ENCODE measurements at places on chromosomes 4 and X. TPM values are rescaled to one million over a fixed set of nuclear protein-coding genes. Genes with fewer than 3 reads are reported as not detected.

The NRK gene
- total RNA-seq = not detected

The F8A1 gene
- 0.89 TPM for total RNA-seq

The CT45A5 gene
- not detected for total RNA-seq

The CLTRN gene
- not detected for total RNA-seq

The TNMD gene
- total RNA-seq = not detected

The F11 gene
- not detected for total RNA-seq

GRCh38 chr4:150579551-150580234 is 2.3 kb upstream of the MAB21L2 start:
- no peak for DNase-seq

DNA sequence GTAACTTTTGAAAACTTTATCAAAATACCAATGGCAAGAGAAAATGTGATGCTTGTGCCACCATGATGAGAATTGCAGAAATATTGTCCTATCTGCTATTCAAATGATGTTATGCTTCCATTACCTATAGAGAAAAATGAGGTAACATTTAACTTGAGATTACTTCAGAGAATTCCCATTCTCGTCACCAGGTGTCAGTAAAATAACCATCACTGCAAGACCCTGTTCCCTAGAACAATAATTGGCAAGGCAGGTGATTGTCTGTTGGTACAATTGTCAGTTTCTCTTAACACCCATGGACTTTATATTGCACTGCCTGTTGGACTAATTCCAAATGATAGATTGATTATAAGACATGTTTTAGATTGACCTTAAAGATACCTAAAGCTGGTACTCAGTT is 179.9 kb downstream of the GABRG1 start:
- no peak for DNase-seq

GRCh38 chrX:103918050-103918449 is 44.4 kb upstream of the TMSB15B start:
- peak; percentile 53 for DNase-seq

DNA sequence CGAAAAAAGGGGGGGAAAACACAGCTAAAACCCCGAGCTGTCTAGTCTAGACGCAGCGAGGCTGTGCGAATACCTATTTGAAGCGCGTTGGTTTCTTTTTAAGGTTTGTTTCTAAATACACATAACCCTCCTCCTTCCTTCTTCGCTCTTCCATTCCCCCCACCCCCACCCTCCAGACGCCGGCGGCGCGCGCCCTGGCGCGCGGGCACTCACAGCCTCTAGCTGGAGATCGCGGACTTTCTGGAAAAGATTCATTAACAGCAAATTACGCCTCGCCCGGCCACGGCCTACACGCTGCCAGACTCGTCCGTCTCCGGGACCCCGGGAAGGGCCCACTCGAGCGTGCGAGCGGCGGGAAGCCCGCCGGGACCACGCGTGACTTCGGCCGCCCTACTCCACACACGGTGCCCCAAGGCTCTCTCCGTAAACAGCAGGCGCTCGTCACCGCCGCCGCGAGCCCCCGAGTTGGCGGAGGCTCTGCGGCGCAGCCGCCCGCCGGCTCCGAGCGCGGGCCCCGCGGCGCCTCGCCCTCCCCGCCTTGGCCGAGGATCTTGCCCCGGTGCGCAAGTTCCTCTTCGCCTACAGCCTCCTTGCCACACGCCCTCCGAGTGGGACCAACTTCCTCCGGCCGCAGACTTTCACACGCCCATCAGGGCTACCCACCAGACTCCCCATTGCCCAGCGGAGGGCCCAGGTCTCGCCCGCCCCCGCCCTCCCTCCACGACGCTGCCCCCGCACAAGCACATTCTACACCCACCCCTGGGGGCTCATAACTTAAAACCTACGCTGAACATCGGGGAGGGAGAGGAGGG is 2.0 kb downstream of the BCOR start:
- no peak for DNase-seq

GRCh38 chr4:154779362-154779947 is 1.6 kb upstream of the RBM46 start:
- no peak for DNase-seq

GRCh38 chr4:2689825-2690700 is 66.1 kb downstream of the TNIP2 start:
- DNase-seq = peak; percentile 48

DNA sequence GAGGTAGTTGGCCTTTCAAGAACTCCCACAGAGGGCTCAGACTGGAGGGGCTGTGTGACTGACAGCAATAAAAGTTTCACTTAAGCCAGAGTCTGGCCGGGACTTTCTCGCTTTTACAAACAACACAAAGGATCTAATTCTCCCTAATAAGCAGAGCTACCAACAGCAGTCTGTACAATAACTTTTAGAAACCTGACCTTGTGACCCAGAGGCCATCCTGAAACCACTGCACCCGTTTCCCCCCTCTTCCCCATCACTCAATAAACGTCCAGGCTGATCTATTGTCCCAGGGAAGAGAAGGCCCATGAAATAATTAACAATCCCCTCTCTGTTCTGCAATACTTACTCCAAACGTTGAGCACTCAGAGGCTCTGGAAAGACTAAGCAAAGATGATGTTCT is 442.4 kb downstream of the ZIC3 start:
- DNase-seq = no peak

GRCh38 chrX:63032811-63033210 is 318.3 kb downstream of the SPIN4 start:
- no peak for DNase-seq

- peak; percentile 13 for DNase-seq
Measured at GRCh38 chr4:100895556-100896197, 377.9 kb upstream of the EMCN start.
